NCI-H510A (cell line): ENCODE measurements at places on chromosomes 3 and 15.

- no peak for DNase-seq
Measured at GRCh38 chr3:67876261-67876660, 221.8 kb upstream of the SUCLG2 start.

GRCh38 chr3:143331350-143331749, 211.8 kb downstream of the CHST2 start:
- no peak for DNase-seq

DNA sequence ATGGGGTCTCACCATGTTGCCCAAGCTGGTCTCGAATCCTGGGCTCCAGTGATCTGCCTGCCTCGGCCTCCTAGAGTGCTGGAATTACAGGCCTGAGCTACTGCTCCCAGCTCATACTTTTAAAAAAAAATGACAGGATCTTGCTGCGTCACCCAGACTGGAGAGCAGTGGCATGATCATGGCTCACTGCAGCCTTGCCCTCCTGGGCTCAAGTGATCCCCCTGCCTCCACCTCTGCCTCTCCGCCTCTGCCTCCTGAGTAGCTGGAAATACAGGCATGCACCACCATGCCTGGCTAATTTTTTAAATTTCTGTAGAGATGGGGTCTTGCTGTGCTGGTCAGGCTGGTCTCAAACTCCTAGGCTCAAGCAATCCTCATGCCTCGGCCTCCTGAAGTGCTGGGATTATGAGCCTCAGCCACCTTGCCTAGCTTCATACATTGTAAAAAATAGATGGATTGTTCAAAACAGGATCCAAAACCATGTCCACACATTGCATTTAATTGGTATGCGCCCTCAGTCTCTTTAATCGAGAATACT, 8.9 kb downstream of the PHLDB2 start:
- no peak for DNase-seq

DNA sequence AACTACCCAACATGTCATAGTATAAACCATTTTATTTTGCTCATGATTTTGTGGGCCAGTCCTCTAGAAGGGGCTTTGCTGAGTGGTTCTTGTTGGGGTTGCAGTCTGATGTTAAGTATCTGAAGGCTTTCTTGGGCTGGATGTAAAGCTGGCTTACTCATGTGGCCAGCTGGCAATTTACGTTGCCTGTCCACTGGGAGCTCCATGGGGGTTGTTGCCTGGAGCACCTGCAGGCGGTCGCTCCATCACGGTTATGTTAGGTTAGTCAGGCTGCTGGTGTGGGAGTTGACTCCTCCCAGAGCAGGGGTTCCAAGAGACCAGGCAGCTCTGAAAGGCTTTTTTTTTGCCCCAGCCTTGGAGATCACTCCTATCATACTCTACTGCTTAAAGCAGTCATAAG, 98.1 kb downstream of the NR1D2 start:
- no peak for DNase-seq

- DNase-seq, result no peak
Measured at GRCh38 chr3:21783839-21784238, 32.8 kb upstream of the ZNF385D start.
